ENCODE measurements at places on chromosomes 6 and 20.
A peak's percentile ranks its signal among the peaks of the same experiment; 100 is the strongest.

GRCh38 chr6:166104107-166104506 lies 63.5 kb downstream of the TBXT start:
- DNase-seq, result no peak

DNA sequence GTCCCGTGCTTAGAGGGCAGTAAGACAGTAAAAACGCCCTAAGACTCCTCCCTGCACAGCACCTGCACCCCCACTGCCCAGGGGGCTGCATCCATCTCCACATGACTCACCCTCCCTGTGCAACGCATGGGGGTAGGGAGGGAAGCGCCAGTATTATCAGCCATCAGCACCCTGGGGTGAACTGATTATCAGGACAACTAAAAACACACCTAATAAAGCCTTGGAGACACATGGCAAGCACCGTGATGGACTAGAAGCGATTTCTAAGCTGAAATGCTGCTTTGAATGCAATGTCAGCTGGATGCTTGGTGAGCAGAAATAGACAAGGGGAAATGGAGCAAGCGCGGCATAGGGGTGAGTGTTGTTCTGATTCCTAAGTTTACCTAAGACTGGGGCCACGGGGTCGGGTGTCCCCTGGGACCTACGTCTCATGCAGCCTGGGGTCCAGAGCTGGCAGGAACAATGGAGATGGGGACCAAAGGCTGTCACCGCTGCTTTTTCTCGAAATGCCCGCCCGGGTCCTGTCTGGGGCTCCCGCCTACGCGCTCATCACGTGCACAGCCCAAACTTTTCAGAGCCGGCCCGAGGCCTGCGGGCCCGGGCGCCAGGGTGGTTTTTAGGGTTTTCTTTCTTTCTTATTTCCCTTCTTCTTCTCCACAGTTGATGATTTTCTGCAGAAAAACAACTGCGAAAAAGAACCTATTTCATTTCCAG lies 702 bp upstream of the TNFAIP3 start:
- DNase-seq, result peak; percentile 48

DNA sequence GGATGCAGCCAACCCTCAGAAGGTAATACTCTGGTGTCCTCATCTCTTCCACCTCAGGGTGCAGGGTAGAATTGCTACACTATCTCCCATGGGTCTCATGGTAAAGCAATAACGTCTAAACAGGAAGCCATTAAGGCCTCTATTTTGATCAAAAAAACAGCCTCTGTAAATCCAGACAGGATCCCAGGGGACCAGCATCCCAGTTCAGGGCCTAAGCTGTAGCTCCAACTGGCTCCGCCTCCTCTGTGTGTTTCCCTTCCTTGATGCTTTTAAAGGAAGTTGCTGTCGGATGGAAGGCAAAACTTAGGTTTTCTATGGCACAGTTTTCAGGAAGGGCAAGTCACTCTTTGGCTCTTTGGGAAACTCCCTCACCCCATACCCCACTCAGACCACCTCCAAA lies 222.0 kb downstream of the MAFB start:
- no peak for DNase-seq

DNA sequence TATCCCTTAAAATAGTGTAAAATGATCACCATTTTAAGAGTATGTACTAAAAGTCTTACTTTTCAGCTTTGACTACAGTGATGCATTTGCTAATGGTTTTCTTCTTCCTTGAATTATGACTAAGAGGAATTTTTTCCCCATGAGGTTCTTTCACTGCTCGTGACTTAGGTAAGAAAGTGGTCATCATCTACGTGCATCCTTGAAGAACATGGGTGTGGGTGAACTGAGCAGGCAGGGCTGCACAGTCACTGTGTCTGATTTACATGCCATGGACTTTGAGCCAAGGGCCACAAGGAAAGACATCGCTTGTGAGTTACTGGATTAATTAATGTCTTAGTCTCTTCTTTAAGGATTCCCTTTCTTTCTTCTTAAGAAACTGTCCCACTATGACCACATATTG lies 33.3 kb downstream of the NQO2 start:
- no peak for DNase-seq

- peak; percentile 80 for DNase-seq
Observed at GRCh38 chr20:32509639-32510066, 75.5 kb downstream of the NOL4L start.

GRCh38 chr6:44060612-44061374 lies 66.5 kb downstream of the MRPL14 start:
- DNase-seq, result no peak

- DNase-seq, result no peak
Observed at GRCh38 chr6:49527320-49527719, 23.1 kb upstream of the C6orf141 start.

Data from activated CD4-positive, alpha-beta memory T cell treated with anti-CD3 and anti-CD28 coated beads for 36 hours (primary cell).